Adipocyte (in vitro differentiated cells): ENCODE measurements at places on chromosomes 12 and 14.

DNA sequence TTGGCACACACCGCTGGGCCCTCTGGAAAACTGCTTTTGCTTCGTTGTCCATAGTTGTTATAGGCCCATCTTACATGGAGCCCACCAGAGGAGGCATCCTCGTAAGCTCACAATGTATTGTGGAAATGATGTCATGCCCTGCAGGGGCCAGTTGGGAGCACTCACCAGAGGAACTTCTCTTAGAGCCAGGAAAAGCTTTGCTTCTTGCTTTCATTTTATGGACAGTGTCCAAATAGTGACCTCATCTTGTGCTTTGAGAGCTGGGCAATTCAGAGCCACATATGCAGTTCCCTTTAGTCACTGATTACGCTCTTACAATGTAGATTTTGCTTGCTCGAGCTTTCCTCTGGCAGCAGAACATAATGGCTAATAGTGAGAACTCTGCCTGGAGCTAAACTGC is 275.6 kb downstream of the AACS start:
- peak; percentile 92 for DNase-seq

DNA sequence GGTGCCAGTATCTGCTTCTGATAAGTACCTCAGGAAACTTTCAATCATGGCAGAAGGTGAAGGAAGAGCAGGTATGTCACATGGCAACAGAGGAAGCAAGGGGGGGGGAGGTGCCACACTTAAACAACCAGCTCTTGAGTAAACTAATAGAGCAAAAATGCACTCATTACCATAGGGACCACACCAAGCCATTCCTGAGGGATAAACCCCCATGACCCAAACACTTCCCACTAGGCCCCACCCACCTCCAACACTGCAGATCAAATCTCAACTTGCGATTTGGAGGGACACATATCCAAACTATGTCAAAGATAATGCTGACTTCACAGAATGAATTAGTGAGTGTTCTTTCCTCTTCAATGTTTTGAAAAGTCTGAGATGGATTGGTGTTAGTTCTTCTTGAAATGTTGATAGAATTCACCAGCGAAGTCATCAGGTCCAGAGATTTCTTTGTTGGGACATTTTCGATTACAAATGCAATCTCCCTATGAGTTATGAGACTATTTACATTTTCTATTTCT is 16.6 kb downstream of the TFCP2 start:
- DNase-seq: no peak

DNA sequence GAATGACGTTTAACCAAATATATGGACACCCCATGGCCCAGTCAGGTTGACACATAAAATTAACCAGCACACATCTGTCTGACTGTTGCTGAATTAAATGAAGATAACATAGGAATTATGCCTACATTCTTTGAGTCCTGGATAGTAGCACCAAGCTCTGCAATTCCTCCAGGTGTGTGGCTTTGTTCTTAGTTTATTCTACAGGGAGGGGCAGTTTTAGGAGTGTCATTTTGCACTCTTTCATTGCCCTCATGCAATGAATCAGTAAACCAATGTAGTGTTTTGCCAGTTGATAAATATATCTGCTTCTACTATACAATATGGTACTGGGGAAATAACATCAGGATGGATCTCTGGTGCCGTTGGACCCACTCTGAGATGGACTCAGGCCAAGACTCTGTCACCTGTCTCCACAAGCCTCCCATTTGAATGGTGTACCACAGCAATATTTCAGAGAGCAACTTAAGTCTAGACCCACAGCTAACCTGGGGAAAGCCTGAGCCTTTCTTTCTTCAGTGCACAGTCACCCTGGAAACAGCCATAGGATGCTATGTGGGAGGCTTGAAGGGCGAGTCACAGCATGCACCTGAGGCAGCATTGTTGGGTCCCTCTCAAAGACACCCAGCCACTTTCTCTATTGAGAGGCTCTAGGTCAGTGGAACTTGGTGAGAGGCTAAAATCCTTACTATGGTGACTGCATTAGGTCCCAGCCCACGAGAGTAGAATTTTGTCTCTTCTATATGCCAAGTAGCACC is 73.2 kb downstream of the ANO4 start:
- no peak for DNase-seq

DNA sequence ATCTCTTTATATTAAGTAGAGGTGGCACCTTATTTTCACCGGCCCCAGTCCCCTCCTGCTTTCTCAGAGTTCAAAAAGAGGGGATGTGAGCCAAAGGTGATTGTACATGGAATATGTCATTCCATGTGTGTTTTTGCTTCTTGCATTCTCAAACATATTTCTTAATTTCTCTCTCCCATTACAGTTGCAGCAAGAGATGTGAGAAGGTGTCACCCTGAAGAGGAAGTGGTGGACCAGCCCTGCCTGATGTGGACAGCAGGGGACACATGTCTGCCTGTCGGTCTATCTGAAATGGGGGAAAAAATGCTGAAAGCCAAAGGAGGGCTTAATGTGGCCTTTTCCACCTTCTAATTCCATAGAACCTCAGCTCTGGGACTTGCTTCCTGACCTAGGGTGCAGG is 1.9 kb upstream of the FOXN3 start:
- DNase-seq: no peak

- DNase-seq: no peak
Measured at GRCh38 chr14:78292003-78292402, 121.8 kb downstream of the NRXN3 start.
